Stimulated activated CD4-positive, alpha-beta T cell treated with anti-CD3 and anti-CD28 coated beads, Interleukin-15, amount 100 ng/mL, for 48 hours (primary cell): ENCODE measurements at places on chromosomes 3 and 15.

DNA sequence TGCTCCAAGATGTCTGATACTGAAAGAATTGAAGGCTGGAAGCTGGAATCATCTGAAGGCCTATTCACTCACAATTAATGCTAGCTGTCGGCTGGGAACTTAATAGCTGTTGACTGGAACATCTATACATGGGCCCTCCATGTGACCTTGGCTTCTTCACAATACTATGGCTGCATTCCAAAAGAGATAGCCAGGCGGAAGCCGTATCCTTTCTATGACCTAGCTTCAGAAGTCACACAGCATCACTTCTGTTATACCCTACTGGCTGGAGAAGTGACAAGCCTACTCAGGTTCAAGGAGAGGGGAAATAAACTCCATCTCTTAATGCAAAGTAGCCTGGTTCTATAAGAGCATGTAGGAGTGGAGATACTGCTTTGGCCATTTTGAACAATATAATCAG lies 50.9 kb upstream of the SPRED1 start:
- DNase-seq = no peak

- DNase-seq = no peak
Observed at GRCh38 chr3:46393011-46393410, 13.9 kb downstream of the CCR5AS start.

GRCh38 chr3:37673401-37673800 lies 188.3 kb upstream of the CTDSPL start:
- DNase-seq = no peak

DNA sequence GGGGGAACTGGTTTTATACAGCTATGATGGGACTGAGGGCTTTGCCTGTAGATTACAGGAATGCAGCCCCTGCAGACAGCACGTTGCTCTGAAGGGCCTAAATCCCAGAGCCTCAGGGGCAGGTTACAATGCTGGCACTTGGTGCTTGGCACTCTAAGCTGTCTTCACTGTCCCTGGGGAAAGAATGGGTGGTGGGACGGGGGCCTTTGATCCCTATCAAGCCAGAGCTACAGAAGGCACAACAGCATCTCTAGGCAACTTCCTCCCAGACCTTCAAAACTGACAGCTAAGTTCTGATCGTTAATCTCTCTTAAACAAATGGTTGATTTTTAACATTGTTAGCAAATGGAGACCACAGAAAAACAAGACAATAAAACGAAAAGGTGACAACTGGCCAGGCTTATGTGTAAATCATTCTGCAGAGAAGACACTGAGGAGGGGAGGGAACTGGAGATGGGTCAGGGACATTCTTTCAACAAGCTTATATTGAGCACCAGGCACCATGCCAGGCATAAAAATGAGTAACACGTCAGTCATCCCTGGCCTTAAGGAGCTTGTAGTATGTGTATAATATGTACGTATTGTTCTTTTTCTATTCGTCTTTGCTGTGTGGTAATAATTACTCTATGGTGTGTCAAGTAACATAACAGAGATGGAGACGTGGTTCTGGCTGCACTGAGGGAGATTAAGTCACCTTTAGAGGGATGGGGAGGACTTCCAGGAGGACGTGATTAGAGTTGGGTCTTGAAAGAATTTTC lies 49.1 kb downstream of the CA12 start:
- DNase-seq = no peak

- DNase-seq = no peak
Observed at GRCh38 chr3:36418296-36418695, 38.0 kb downstream of the STAC start.

DNA sequence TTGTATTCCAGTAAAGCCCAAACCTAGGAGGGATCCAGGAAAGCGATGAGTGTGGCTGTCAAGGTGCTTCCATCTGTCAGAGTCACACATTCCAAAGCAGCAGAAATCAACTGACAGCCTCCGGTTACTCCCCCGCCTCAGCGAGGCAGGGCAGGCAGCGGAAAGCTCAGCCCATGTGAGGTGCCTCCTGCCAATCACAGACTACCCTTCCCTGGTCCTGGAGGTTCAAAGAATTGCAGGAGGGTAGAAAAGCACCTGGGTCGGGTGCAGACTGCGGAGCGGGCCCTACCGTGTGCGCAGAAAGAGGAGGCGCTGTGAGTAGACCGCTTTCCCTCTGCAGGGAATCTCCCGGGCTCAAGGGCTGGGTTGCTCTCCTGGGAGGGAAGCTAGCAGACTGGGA lies at the start of gene UPK1B:
Gene UPK1B (plus strand): TSS at position 274 of the 400 bp plus-strand sequence. CDS start 13,144 bp downstream, outside the sequence.
- DNase-seq = no peak
